ENCODE measurements at places on chromosomes 13 and 19.
A peak's percentile ranks its signal among the peaks of the same experiment; 100 is the strongest.

GRCh38 chr19:7883105-7883504 lies 5.2 kb upstream of the LRRC8E start:
- DNase-seq, result no peak

DNA sequence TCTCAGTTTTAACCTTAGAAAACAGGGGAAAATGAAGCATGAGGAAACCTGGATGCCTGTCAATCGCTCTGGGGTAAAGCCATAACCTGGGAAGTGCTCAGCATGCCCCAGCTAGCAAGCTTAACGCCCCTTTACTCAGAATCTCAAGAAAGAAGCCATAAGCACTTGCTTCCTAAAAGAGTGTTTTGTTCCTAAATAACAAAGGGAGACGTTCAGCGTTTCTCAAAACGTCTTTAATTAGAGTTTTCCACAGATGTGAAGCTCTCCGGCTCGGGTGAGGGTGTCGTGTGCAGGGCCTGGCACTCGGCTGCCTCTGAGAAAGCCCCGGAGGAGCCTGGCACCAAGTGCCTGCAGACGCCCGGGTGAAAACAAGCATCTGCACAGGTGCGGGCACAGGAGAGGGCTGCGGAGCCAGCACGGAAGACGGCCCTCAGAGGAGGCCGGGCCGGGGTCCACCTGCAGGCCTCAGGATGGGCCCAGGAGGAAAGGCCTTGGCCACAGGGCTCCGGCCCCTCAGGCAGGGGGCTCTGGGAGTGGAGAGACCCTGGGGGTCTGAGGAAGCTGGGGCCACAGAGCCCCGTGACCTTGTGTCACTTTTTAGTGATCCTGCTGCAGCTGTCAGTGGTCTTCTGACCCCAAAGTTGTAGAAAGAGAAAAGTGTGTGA lies 6.2 kb downstream of the GAS6 start:
- no peak for DNase-seq

- no peak for DNase-seq
Observed at GRCh38 chr13:49113526-49114286, 106.4 kb upstream of the MLNR start.

- DNase-seq, result no peak
Observed at GRCh38 chr19:33819506-33819879, 22.8 kb downstream of the KCTD15 start.

DNA sequence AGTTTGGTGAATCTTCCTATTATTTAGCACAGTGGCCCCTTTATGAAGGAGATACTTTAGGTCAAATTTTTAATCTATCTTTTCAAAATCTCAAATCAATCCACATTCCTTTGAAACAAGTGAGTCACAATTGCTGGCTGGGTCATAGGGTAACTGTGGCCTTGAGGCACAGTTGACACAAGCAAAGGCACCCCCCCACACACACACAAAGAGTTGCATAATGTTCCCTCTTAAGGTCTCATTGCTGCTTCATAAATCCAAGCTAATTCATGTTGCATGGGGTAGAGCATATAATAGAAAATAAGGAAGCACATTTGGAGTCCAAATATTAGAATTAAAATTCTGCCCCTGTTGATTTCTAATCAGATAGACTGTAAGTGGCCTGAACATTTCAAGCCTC lies 171.5 kb downstream of the DLEU7 start:
- DNase-seq, result no peak

GRCh38 chr19:35828692-35829301 lies 16.2 kb upstream of the PRODH2 start:
- peak; percentile 21 for DNase-seq

DNA sequence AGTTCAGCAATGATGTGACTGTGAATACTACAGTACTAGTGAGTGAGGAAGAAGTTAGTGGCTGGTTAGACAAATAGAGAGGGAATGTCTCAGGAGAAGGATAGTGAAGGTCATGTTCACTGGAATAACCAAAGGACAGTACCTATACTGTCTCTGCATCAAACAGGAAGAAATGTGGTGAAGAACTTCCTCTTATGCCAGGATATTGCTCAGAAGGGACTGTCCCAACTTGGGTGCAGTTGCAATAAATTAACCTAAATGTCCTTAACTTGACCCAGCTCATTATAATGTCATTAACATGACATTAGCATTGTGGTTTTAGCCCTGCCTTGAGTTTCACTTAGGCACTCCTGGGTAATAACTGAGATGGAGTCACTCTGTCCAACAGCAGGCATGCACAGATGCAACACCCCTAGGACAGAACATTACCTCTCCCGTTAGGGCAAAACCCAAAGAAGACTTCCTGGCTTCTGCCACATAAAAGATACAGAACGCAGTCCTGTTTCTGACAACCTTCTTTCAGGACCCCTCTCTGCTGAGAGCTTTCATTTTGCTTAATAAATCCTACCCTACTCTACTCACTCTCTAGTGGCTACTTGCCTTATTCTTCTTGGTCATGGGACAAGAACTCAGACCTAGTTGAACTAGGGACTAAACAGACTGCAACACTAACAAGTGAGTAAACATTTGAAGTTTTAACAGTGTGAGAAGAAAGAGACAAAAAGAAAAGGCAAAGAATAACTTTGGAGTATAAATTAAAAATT lies 1591.6 kb upstream of the MIR17HG start:
- peak; percentile 19 for DNase-seq

GRCh38 chr13:82636119-82636518 lies 1246.2 kb downstream of the SLITRK1 start:
- no peak for DNase-seq

DNA sequence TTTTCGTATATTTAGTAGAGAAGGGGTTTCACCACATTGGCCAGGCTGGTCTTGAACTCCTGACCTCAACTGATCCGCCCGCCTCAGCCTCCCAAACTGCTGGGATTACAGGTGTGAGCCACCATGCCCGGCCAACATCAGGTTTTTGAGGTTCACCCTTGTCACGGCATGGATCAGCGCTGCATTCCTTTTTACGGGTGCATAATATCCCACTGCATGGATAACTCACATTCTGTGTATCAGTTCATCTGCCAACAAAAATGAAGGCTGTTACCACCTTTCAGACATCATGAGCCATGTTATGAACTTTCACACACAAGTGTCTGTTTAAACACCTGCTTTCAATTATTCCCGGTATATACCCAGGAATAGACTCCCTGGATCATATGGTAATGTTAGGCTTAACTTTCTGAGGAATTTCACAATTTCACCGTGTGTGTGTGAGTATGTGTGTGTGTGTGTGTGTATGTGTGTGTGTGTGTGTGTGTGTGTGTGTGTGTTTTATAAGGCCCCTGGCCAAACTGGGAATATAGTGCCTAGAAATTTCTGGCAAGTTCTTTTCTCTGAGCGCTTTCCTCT lies 52.2 kb downstream of the AP1M1 start:
- no peak for DNase-seq

DNA sequence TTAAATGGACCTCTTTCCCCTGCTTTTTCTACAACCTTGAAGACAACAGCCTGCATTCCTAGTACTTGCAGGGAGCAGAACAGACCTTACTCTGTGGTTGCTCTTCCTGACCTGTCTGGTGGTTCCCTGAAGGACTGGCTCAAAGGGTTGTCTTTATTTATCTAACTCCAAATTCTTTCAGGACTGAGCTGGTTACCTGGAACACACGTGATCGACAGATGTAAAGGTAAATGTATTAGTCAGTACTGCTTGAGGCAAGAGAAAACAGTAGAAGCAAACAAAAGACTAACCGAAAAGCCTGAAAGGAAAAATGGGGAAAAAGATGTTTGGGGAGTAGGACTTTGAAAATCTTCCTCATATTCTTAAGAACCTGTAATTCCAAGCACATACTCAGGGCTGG lies 17.9 kb downstream of the ZNF558 start:
- no peak for DNase-seq

- DNase-seq, result no peak
Observed at GRCh38 chr19:48543121-48543710, 8.8 kb upstream of the SULT2B1 start.

DNA sequence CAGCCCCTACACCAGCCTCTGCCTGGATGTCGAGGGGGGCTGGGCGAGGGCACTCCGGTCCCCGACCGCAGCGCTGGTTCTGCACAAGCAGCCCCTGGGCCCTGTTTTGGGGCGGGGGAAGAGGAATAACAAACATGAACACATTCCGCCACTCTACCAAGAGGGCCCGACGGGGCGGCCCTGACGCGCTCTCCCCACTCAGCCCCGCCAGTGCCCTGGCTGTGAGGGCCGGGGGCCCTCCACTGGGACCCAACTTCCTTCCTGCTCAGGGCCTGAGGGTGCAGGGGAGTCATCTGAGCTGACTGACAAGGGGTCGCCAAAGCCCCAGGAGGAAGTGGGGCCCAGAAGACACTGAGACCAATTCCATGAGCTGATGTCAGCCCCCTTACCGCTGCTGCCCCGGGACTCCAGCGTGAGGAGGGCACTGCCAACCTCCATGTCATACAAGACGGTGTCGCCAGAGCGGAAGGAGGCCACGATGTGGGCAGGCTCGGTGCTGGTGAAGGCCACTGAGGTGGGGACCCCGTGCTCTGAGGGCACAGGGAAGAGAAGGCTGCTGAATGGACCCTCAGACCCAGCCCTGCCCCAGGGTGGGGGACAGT lies 5.6 kb upstream of the PRKD2 start:
- no peak for DNase-seq

DNA sequence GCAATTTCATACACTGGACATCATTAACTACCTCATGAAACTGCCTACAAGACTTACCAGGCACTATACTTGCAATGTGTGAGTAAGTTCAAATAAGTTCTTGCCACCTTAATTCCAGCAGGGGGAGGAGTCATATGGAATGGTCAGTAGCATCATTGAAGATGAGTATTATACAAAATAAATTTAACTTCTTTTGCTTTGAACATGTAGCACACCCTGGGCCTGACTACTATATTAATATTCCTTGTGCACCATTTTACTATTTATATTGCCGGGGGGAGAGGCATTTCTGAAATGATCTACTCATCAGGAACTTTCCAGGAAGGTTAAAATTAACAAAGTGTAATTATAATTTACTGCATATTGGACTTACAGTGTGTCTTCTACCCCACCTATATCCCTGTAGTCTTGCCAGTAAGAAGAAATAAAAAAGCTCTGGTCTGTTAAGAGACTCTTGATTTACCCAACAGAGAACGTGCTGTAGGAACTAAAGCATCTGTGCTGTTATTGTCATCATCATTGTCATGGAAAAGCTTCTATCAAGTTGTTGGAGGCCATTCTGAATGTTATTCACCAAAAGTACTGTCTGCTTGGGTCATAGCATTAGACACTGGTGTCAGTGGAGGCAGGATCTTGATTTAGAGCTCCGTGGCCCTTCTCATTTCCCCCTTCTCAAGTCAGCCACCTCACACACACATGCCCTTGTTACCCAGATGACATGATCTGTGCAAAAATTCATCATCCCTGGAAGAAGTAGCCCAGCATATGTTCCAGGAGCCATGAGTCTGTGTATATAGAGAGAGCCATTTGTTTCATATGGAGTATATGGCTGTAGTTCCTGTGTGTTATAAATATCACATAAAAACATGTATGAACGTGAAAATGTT lies 147.1 kb downstream of the MTUS2 start:
- no peak for DNase-seq

DNA sequence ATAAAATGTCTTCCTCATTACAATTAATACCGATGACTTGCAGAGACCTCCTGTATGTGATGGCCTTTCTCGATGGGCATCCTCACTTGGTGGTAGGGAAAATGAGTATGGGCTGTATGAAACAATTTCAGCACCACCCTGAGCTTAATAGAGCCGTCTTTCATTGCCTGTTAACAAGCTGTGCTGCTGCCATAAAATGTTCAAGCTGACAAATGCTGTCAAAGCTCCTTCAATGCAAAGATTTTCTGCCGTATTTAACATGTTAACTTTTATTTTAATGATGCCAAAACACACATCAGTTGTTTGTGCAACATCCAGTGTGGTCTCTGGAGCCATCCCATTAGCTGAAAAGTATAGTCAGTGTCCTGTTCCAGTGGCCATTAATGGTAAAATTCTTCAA lies 110.1 kb downstream of the GPC6 start:
- no peak for DNase-seq

DNA sequence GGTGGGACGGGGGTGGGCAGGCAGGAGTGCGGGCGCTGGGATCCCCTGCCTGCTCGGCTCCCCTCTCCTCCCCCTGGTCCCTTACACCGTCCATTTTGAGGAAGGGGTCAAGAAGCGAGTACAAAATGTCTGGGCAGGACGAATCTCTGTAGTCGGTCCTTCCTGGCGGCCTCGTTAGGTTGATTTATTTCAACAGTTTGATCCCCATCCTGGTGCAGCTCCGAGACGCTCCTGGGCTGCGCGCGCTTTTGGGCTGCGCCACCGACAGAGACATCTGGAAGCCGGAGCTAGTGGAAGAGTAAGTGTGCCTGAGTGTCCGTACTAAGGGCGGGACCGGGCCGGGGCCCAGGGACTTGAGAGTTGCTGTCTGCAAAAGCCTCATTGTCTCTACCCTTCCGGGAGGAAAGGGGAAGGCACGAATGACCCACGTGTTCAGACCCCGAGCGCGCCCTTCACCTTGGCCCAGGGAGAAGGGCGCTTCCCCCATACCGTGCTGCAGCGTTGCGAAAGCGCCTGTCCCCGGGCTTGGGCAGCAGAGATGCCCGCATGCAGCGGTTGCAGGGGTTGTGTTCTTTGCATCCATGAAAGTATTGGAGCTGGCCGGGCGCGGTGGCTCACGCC lies 1.8 kb downstream of the ZNF114 start:
- DNase-seq, result no peak

- DNase-seq, result no peak
Observed at GRCh38 chr13:43992211-43992610, 112.5 kb downstream of the LACC1 start.

DNA sequence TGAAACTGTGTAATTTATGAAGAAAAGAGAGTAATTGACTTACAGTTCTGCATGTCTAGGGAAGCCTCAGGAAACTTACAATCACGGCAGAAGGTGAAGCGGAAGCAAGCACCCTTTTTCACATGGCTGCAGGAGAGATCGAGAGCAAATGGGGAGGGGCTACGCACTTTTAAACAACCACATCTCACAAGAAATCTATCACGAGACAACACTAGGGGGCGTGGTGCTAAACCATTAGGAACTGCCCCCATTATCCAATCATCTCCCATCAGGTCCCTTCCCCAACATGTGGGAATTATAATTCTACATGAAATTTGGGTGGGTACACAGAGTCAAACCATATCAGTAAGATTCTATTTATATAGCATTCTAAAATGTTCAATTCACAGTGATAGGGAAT lies 114.8 kb upstream of the TRPC4 start:
- DNase-seq, result no peak

- no peak for DNase-seq
Observed at GRCh38 chr13:34816245-34816884, 125.7 kb upstream of the NBEA start.

DNA sequence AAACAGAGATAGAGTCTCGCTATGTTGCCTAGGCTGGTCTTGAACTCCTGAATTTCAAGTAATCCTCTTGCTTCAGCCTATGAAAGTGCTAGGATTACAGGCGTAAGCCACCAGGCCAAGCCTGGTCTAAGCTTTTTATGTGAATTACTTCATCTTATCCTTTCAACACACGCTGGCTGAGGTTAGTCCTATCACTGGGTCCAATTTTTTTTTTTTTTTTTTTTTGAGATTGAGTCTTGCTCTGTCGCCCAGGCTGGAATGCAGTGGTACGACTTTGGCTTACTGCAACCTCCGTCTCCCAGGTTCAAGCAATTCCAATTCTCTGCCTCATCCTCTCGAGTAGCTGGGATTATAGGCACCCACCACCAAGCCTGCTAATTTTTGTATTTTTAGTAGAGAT lies 10.4 kb downstream of the MYO1F start:
- DNase-seq, result no peak

GRCh38 chr19:46349311-46349993 lies 2.6 kb downstream of the PPP5C start:
- no peak for DNase-seq
